Natural killer cell treated with Interleukin-12 subunit alpha and Interleukin-12 subunit beta and Interleukin-15 and Interleukin-18, amount 100 ng/mL, for 72 hours (primary cell): ENCODE measurements at places on chromosomes 4 and X.
A peak's percentile ranks its signal among the peaks of the same experiment; 100 is the strongest.

DNA sequence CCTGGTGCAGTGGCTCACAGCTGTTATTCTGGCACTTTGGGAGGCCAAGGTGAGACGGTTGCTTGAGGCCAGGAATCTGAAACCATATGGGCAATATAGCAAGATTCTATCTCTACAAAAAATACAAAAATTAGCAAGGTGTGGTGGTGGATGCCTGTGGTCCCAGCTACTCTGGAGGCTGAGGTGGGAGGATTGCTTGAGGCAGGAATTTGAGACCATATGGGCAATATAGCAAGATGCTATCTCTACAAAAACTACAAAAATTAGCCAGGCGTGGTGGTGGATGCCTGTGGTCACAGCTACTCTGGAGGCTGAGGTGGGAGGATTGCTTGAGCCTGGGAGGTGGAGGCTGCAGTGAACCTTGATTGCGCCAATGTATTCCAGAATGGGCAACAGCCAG lies 2.3 kb downstream of the ADGRG4 start:
- DNase-seq = no peak

GRCh38 chrX:79466636-79467035 lies 99.5 kb upstream of the ITM2A start:
- no peak for DNase-seq

GRCh38 chr4:24799544-24800324 lies 4.4 kb downstream of the SOD3 start:
- no peak for DNase-seq

- DNase-seq = no peak
These were observed 143.2 kb upstream of the DGKK start for GRCh38 chrX:50613846-50614245.

GRCh38 chr4:40627540-40627939 lies 2.1 kb downstream of the RBM47 start:
- no peak for DNase-seq

GRCh38 chr4:19151684-19152083 lies 1100.0 kb upstream of the SLIT2 start:
- no peak for DNase-seq

DNA sequence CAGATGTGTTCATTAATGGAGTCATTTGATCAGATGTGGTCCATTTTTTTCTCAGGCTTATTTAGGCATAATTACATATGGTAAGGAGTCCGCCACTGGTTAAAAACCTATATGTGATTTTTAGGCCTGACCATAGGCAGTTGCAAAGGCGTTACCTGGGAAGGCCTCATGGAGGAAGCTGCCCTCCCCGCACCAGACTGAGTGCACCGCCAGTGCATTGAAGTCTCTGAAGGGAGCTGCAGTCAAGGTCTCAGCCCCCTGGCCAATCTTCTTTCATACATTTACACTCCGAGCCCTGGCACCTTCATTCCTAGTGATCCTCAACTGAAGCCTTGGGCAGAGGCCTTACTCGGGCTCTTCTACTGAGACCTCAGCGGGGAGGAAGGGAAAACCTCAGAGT lies 898.2 kb upstream of the AGA start:
- no peak for DNase-seq

GRCh38 chr4:14827111-14827510 lies 175.2 kb upstream of the CPEB2 start:
- DNase-seq = no peak

DNA sequence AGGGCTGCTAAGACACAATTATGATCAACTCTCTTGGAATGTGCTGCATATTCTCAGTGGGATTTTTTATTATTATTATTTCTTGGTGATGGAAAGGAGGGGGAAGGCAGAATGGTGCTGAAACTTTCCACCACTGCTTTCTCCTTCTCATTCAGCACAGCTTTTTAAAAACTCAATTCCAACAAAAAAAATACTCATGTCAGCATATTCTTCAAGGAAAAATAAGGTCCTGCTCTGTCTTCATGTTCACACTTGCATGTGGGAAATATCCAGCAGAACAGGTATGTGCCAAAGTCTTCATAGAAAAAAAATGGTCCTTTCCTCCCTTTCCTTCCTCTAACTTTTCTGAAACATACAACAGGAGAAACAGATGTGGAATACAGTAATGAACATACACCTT lies 144.0 kb upstream of the ADAMTS3 start:
- no peak for DNase-seq

DNA sequence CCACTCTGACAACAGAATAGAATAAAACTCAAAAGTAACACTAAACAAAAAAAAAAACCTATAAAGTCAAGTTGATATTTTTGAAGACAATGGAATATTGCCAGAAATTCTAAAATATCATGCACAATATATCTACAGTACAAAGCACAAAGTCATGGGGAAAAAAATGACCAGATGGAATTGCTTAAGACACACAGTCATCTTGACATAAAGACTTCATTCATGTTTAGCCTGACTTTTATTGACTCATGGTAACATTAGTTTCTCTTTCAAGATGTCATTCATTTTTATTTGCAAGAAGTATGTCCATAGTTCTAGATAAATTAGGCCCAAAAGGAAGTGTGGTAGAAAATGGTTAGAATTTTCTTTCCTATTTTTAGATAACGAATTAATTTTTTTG lies 259.1 kb downstream of the CAMK2D start:
- no peak for DNase-seq

GRCh38 chr4:95170176-95170575 lies 378.6 kb downstream of the UNC5C start:
- no peak for DNase-seq

- no peak for DNase-seq
These were observed 53.4 kb downstream of the FAT4 start for GRCh38 chr4:125368146-125368545.

- no peak for DNase-seq
These were observed 91.9 kb upstream of the TMEM164 start for GRCh38 chrX:109911046-109911445.

- peak; percentile 50 for DNase-seq
These were observed 16.2 kb downstream of the DGKQ start for GRCh38 chr4:957231-957580.

DNA sequence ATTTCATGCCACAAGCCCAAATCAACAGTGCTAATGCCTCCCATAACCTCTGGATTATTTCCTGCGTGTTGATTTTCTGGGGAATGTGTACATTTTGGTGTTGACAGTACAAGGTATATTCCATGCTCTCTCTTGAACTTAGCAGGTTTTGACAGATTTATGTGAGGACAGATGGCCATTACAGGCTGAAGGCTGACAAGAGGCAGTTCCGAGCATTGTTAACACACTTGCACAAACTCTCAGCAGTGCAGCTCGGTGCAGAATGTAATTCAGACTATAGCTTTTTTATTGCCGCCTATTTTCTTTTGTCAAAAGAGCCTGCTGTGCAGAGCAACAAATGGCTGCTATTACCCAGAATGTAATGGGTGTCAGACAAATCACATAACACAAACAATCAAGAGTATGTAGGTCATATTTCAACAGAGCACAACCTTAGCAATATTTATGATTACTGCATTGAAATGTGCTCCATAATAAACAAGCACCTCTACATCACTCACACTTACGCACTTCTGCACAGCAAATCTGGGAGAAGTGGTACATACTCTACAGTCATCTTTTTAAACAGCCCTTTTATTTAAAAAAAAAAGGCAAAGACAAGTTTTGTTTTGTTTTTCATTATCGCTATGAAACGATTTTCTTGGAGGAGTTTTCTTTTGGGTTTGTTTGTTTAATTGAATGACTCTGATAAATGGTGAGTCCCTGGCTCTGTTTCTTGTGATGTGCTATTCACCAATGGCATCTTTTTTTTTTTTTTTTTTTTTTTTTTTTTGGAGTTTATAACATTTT lies 71.6 kb downstream of the PPARGC1A start:
- no peak for DNase-seq

DNA sequence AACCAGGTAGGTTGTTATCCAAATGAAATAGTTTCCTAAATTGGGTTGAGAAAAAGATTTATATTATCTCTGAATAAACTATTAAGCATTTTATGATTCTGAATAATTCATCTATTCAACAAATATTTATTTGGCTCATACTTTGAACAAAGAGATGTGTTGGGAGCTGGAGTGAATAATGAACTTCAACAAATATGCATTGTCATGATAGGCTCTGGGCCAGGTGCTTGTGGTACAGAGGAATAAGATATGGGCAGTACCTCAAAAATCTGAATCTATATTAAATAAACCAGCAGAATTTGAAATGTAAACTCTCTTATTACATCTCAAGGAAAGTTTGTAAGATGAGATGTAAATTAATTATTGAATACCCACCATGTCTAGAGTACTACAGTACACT lies 75.7 kb upstream of the DCLK2 start:
- no peak for DNase-seq

GRCh38 chrX:112223391-112223790 lies 140.8 kb upstream of the TRPC5 start:
- DNase-seq = no peak
